ENCODE measurements at places on chromosomes 2 and 18.

DNA sequence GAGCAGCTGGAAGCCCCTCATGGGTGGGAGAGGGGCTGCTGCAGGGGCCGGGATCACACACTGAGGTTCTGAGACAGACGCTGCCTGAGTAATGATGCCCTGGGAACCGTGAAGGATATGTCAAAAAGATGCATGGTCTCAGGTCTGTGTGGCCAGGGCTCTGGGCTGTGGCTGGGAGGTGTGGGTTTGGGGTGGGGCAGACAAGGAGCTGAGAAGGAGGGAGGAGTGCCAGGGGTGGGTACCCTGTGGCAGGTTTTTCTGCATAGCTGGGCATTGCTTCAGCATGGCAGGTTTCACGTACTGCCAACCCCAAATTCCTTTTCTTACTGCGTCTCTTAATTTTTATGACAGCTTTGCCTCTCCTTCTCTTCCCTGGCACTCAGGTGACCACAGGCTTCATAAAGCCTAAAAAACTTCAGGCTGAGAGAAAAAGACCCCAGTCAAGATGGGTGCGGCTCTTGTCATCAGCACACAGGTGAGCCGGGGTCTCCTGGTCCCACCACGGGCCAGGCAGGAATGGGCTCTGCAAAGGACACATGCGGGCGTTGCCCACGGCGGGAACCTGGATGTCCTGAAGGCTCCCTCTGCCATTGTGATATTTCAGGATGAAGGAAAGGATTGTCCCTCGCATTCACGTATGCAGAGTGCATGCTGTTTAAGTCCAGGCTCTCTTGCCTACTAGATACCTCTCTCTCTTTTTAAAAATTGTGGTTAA, 18.0 kb downstream of the MALL start:
- DNase-seq = no peak

GRCh38 chr2:12948961-12949353, 232.2 kb downstream of the TRIB2 start:
- no peak for DNase-seq

- DNase-seq = no peak
These were observed 80.4 kb upstream of the RAPGEF4 start for GRCh38 chr2:172655091-172655837.

- no peak for DNase-seq
These were observed 36.8 kb upstream of the ATP8B1 start for GRCh38 chr18:57839942-57840381.

- DNase-seq = no peak
These were observed 21.6 kb downstream of the TMEM18 start for GRCh38 chr2:655626-656025.

- no peak for DNase-seq
These were observed 81.5 kb downstream of the BCL2 start for GRCh38 chr18:63237881-63238692.

- DNase-seq = no peak
These were observed 24.4 kb upstream of the THOC1 start for GRCh38 chr18:292271-292670.

GRCh38 chr18:3032721-3033120, 19.8 kb upstream of the LPIN2 start:
- no peak for DNase-seq

DNA sequence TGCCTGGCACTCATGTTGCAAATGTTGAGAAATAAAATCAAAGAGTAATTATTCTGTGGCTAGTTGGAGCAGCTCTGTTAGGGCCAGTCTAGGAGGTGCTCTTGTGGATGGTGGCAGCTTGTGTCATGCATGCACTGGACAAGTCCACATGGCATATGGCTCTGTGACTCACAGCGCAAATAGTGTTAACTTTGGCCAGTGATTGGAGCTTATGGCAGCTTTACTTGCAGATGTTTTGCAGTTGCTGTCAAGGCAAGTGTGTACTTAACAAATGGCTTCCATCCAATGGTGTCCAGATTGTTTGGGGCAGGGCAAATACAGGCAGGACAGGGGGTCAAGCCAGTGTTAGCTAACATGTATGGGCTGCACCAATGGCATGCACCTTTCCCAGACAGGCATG, 26.1 kb upstream of the TMX3 start:
- DNase-seq = no peak

DNA sequence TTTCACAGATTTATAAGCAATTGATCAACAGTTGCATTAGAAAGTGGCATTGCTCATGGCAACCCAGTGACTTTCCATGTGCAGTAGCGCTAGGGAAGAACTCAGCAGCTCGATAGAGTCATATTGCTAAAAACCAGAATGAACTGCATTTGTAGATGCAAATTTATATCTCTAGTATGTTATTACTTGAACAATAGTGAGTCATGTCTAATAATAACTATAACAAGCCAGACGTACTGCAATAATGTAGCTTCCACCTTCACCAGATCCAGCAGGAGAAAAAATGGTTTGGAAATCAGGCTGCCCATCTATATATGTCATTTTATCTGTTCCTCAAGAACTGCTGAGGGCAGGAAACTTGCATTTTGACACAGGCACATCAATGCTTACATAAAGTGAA, 66.5 kb upstream of the FIGN start:
- DNase-seq = no peak

DNA sequence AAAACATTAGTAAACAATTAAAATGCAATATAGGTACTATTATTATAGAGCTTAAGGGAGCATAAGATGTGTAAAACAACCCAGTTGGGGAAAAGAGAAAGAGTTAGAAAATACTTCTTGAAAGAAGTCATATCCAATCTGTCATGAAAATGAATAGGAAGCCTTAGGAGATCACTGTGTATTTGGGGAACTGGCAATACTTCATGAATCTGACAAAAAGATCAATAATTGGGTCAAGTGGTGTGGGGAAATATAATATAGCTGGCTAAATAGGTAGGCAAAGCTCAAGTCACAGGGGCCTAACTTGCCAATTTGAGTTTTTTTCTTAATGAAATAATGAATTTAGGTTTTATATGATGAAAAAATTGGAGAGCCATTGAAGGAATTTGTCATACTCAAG, 14.4 kb downstream of the DNAJC10 start:
- DNase-seq = no peak

GRCh38 chr18:79750980-79751571, 46.7 kb upstream of the KCNG2 start:
- DNase-seq = no peak

GRCh38 chr2:88331239-88331638, 121.3 kb downstream of the FOXI3 start:
- no peak for DNase-seq

DNA sequence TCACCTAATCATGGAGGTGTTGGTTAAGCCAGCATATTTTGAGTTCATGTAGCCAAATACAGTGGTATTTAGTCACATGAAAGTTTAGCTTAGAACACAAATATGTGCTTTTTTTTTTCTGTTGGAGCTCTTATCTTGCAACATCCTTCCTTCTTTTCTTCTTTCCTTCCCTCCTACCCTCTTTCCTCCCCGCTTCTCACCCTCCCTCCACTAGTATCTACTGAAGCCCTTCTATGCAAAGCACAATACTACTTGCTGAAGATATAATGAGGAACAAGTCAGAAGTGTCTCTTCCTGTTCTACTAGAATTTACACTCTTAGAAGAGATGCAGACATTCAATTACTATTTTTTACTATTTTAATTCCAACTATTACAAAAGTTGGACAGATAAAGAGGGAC, 105.0 kb upstream of the ITGA4 start:
- no peak for DNase-seq

DNA sequence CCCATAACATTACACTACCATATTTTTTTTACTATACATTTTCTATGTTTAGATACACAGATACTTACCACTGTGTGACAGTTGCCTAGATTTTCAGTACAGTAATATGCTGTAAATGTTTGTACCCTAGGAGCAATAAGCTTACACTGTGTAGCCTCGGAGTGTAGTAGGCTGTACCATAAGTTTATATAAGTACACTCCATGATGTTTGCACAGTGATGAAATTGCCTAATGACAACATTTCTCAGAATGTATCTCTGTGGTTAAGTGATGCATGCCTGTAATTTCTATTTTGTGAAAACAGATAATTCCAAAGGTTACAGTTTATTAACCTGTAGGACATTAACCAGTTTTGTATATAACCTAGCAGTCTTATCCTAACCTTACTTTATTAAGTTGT, 128.1 kb upstream of the RBMS1 start:
- no peak for DNase-seq

- no peak for DNase-seq
These were observed 271.1 kb upstream of the RAB6C start for GRCh38 chr2:129708221-129708967.

- DNase-seq = no peak
These were observed 144.8 kb downstream of the FAM124B start for GRCh38 chr2:224257156-224257555.

DNA sequence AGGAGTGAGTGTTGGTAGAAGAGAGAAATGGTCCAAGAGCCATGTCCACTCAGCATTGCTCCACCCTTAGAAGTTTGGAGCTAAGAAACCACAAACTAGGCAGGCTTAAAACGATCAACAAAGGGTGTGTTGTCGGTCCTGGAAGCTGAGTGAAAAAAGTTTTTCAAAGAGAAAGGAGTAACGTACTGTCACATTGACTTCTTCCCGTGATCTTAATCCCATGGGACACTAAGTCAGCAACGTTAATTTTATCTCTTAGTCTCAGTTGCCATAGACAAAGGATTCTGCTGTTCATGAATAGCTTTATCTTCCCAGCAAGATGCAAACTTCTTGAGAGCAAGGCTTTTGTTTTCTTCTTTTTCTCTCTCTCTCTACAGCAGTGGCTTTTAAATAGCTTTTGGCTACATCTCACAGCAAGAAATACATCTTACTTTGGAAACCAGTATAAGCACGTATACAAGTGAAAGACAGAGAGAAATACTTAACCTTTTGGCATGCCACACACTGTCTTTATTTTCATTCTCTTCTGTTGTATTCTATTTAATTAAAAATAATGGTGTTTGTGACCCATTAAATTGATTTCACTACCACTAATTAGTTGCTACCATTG, 377.4 kb downstream of the TGIF1 start:
- no peak for DNase-seq

GRCh38 chr2:71896385-71897136, 251.1 kb downstream of the CYP26B1 start:
- no peak for DNase-seq

DNA sequence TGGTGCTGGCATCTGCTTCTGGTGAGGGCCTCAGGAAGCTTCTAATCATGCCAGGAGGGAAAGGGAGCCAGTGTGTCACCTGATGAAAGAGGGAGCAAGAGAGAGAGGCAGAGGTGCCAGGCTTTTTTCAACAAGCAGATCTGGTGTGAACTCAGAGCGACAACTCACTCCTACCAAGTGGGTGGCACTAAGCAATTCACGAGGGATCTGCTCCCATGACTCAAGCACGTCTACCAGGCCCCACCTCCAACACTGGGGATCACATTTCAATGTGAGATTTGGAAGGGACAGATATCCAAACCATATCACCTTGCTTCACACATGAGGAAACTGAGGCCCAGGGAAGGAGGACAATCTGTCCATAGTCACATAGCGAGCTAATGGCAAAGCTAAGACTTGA, 19.1 kb downstream of the FABP1 start:
- no peak for DNase-seq

GRCh38 chr2:205868773-205869333, 186.6 kb downstream of the NRP2 start:
- DNase-seq = no peak

DNA sequence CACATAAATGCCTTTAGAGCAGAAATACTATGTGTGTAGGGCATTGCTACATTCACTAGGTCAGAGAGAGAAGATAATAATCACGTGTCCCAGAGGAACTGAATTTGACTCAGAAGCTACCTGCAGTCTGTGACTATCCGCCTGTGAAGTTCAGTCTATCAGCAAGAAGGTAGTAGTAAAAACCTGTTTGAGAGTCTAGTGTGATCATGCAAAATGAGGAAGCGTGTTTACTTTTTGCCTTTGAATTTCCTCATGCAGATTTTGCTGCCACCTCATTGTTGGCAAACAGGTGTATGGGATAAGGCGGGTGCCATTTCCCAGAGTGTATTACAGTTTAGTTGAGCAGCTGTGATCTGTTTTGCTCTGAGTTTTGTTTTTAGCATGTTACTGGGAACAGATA, 403.9 kb upstream of the FANCL start:
- DNase-seq = no peak

- no peak for DNase-seq
These were observed 33.2 kb upstream of the NCOA1 start for GRCh38 chr2:24457696-24458386.

- DNase-seq = no peak
These were observed 200.8 kb upstream of the SIX3 start for GRCh38 chr2:44740678-44741077.

GRCh38 chr2:62455957-62456692, 49.9 kb downstream of the TMEM17 start:
- no peak for DNase-seq

GRCh38 chr2:62489162-62489561, 16.8 kb downstream of the TMEM17 start:
- DNase-seq = no peak

- no peak for DNase-seq
These were observed 388.7 kb upstream of the NRP2 start for GRCh38 chr2:205293559-205293958.

- DNase-seq = no peak
These were observed 72.6 kb upstream of the ZNF532 start for GRCh38 chr18:58792086-58792485.

GRCh38 chr18:75377258-75377657, 50.2 kb downstream of the SMIM21 start:
- no peak for DNase-seq

DNA sequence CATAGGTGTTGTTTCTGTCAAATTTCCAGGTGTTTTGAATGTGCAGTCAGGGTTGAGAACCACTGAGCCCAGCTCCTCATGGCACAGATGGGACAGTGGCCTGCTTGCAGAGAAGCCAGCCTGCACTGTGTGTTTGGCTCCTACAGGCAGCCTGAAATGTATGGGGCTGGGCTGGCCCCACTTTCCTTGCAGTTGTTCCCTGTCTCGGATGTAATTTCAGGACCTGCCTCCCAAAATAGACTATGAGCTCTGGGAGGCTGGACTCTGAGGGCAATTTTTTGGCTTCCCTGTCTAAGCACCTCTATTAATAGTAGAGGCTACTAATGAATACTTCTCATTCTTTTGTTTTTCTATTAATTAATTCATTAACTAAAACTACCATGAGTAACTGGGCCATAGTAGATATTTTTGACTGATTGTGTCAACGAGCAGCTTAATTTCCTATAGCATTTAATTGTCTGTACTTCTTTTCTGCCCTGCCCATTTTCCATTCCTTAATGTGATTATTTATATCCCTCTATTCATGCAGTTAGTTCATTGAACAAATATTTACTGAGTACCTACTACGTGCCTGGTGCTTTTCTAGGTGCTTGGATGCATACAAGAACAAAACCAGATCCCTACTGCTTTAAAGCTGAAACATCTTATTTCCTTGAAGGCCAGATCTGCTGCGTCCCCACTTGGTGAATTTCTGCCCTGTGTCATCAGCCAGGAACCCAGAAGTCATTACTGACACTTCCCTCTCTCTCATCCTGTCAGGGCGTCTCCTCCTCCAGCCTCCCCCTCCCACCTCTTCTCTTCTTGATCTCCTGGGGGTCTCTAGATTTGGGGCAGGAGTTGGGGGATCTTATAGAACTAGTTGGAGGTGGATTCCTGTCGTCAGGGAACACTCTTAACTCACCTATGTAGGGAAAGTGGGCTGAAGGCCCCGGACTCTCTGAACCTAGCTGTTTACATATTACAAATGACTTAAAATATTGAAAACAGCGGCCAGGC, 16.3 kb downstream of the DYSF start:
- no peak for DNase-seq

Data from esophagus squamous epithelium (tissue), 5 donors.